ENCODE measurements at places on chromosomes 5 and 9. TPM values are rescaled to one million over a fixed set of nuclear protein-coding genes. Genes with fewer than 3 reads are reported as not detected.

Gene SLC25A48
- total RNA-seq = not detected

Gene TMEM232
- total RNA-seq = 2.0 TPM

Gene SLCO4C1
- total RNA-seq = 0.87 TPM

Gene SLC2A8
- total RNA-seq = 13.7 TPM

Gene SHISAL2B
- not detected for total RNA-seq

Gene NFIB
- 0.18 TPM for total RNA-seq

Gene MRPL41
- total RNA-seq = 64.5 TPM

Gene CBY3
- not detected for total RNA-seq

Gene MYMK
- not detected for total RNA-seq

Gene TIMD4
- total RNA-seq = 2.9 TPM

Gene FGFR4
- 0.77 TPM for total RNA-seq
